NCI-H187 treated with DMSO at 0.1 percent for 48 hours (cell line): ENCODE measurements at places on chromosomes 4 and X.

DNA sequence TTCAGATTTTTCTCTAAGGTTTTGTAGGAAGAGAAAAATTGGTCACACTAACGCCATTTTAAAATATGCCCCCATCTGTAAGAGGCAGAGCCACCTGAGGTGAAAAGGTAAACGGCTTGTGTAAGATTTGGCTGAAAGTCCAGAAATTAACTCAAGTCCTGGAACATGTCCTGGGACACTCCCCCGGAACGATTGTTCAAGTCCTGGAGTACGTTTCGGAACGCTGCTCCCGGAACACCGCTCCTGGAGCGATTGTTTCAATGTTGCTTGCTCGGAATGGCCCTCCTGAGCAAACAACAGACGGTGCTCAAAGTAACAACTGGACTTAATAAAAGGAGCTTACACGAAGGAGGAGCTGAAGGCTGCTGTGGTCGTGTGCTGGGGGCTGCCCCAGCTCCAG is 796.5 kb upstream of the SLIT2 start:
- DNase-seq = no peak

DNA sequence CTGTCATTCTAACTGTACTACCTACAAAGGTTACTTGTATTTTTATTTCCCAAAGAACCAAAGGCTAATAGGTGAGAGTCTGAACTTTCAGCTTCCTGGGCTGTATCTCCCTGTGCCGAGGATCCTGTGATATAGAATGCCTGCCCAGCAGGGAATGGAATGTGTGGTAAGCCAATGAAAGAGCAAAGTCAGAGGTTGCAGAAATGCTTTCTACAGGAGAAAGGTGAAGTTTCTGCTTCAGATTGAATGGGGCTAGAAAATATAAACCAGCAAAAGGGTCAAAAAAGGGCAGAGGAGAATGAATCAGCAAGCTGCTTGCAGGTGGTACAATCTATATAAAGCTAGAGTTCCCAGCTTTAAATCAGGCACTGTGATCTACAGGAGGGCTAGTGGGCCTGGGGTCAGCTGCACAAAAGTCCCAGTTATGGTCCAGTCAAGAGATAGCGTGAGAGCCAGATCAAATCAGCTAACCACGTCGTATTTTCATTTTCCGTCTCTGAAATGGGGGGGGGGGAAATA is 146.1 kb downstream of the DCTD start:
- DNase-seq = no peak

DNA sequence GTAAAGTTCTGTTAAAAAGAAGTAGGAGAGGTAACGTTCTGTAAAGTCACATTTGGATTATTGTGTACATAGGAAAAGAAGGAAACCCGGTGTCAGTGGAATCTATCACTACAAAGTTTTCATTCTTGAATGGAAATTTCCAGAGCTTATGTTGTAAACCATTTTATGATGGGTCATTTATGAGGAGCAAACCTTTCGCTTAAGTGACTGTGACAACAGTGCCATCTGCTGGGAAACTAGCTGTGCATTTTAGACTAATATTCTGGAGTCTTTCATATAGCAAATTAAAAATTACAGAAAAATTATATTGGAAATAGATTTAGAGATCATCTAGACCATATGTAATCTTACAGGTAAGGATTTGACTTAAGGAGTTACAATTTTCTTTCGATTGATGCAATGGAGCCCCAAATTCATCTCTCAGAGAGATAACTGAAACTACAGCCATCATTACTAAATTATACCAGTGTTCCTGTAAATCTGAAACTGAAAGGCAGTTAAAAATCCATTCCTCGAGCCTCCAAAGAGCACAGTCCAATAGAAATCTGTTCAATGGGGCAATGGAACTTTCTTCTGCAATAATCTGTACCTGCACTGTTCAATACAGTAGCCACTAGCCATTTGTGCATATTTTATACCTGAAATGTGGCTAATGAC is 26.9 kb downstream of the ASB9 start:
- no peak for DNase-seq

- no peak for DNase-seq
These were observed 15.9 kb upstream of the XKRX start for GRCh38 chrX:100944601-100945000.

GRCh38 chr4:55865228-55865806 is 11.9 kb downstream of the EXOC1 start:
- DNase-seq = no peak

- DNase-seq = no peak
These were observed 253.1 kb upstream of the GPC4 start for GRCh38 chrX:133668225-133668931.

DNA sequence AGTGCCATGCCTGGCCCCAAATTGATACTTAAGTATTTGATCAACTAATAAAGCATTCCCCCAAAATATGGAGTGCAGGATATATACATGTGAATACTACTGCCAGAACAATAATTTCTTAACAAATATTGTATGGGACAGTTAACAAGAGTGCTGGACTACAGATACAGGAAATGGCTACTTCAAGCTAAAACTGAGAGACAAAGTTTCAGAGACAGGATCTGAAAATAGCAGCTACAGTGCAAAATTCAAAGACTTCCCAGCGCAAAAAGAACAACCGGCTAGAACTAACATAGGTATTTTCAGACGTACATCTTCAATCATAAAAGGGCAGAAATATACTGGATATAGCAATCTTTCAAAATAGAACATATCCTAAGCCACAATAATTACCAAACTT is 6.3 kb downstream of the ATRX start:
- DNase-seq = no peak

- DNase-seq = no peak
These were observed 41.6 kb downstream of the ARHGAP10 start for GRCh38 chr4:147773261-147774184.

GRCh38 chrX:68843992-68844391 is 15.2 kb downstream of the EFNB1 start:
- no peak for DNase-seq

DNA sequence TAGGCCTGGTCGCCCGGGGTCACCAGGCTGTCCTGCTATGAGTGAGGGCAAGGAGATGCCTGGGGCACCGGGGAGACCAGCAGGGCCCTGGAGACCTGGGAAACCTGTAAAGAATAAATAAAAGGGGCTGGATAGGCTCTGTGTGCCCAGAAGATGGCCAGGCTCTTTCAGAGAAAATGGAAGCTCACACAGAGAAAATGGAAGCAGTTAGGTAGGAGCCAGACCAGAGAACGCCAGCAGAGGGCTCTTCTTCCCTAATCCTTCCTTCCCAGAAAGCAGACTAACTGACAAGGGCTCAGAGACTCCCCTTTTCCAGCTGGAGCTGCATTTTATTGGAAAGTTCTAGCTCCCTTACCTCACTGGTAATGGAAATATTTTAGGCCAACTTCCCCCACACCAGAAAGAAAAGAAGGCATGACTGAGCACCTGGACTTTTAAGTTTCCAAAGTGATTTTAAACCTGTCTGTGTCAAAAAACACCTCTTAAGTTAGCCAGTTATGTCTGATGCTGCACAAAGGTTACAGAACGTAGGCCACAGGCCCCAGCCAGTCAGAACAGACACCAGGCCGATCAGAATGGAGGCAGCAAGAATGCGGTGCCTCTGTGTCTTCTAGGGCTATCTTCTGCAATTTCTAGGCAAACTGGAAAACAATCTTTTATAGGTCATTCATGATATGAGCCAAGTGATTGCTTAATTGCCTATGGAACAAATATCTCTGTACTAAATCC is 74.0 kb downstream of the ATG4A start:
- no peak for DNase-seq

DNA sequence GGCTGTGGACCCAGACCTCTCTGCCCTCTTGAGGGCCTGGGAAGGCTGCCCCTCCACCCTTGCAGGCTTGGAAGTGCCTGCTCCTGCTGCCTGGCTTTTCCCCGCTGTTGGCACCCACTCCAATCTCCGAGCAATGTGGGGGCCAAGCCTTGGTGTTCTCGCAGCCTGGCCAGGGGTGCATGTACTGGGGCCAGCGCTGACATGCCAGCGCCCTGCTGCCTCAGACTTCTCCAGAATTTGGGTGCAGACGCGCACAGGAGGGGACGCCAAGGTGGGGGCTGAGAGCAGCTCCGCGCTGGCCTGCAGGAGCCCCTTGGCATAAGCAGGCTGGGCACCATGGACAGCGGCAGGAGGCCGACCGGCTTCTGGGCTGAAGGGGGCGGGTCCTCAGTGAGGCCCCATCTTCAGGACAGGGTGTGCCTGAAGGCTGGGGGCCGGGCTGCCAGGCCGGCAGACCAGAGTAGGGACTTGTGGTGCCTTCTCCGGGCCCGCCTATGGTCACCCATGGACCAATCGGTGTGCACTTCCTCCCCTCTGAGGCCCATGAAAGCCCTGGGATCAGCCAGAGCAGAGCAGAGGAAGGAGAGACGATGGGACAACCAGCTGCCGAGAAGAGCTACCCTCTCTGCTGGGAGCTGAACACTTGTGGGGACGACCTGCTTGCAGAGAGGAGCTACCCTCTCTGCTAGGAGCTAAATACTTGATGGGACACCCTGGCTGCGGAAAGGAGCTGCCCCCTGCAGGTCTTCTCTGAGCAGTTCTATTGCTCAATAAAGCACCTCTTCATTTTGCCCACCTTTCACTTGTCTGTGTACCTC is 118.3 kb downstream of the DNAAF6 start:
- no peak for DNase-seq
